ENCODE measurements at places on chromosomes 5 and 9.

- DNase-seq, result no peak
Observed at GRCh38 chr9:79224672-79225433, 346.9 kb upstream of the TLE4 start.

GRCh38 chr5:56814963-56815657, at the start of gene MAP3K1:
Gene MAP3K1 (plus strand): TSS chr5:56815549. CDS start chr5:56815574, 25 bp downstream.
- peak; percentile 80 for DNase-seq

DNA sequence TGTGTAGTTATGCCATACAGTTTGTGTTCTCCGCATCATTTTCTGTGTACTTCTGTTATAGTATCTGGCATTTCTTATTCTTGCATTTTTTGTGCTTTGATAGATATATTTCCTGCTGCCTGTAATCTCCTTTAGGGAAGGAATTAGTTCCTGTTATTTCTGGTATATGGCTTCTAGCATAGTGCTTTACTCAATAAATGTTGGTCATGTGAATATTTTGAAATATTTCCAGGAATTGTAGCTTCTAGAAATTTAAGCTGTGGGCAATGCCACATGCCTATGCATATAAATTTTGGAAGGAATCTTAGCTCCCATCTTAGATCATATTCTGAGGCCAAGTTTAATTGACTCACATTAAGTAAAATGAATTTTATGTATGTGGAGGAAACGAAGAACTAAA, 11.5 kb upstream of the PRRC1 start:
- DNase-seq, result no peak

- DNase-seq, result no peak
Observed at GRCh38 chr5:129412721-129413120, 47.4 kb upstream of the ADAMTS19 start.

DNA sequence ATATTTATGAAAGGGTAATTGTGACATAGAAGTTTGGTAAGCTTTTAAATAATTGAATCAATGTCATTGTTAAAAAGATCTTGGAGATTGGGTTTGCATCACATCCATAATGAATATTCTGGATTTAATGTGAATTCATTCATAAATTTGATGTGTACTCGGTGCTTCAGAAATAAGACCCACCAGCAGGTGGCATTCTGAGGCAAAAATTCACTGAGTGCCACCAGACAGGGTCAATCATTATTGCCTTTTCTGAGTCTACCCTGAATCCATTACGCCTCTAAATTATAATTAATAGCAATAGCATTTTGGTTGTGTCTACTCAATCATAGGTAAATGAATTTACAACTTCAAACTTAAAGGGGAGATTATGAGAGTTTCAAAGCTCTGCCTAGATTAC, 1.0 kb downstream of the TRPC7 start:
- no peak for DNase-seq

- no peak for DNase-seq
Observed at GRCh38 chr9:21267485-21268346, 27.9 kb upstream of the IFNA14 start.

- DNase-seq, result no peak
Observed at GRCh38 chr5:167850911-167851310, 440.5 kb upstream of the WWC1 start.

GRCh38 chr9:87337335-87338087, 160.2 kb upstream of the DAPK1 start:
- DNase-seq, result peak; percentile 97

- DNase-seq, result no peak
Observed at GRCh38 chr5:40502736-40503135, 177.0 kb upstream of the PTGER4 start.

- DNase-seq, result peak; percentile 82
Observed at GRCh38 chr5:180313677-180314505, 22.0 kb upstream of the MAPK9 start.

DNA sequence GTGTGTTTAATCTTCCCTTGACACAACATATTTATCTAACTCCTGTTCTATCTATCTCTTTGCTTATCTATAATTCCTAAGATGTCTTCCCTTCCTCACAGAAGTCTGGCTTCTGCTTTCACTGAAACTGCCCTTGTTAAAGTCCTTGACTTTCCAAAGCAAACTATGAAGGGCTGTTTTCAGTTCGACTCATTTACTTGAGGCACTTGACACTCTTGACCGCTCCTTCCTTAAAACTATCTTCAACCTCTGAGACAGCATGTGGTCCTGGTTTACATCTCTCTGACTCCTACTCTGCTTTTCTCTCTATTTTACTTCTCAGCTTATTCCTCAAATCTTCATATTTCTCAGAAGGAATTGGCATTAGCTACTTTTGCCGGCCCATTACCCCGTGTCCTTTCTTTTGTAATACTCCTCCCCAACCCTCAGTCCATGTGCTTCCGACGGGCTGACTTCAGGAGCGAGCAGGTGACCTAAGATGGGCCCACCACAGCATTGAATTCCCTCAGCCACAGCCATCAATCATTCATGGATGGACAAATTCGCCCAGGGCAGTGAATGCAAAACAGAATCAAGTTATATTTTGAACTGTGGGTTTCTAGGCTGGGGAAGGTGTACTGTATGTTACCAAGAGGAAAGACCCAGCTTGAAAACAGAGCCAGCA, 1089.2 kb downstream of the PTPRD start:
- DNase-seq, result no peak

DNA sequence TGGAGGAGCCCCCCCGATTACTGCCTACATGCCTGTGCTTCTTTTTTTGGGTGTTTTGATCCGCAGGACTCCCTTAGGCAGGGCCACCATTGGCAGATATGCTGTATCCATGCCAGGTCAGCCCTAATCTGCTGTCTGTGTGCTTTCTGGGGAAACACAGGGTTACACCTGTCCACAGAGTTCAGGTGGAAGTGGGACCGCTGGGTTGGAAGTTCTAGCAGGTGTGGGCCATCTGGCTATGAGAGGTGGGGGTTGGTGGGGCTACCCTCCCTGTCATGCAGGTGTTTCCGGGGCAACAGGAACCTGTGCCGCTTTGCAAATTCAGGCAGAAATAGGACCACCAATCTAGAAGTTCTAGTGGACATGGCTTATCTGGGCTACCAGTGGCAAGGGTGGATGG, 17.0 kb downstream of the IFNE start:
- no peak for DNase-seq

- DNase-seq, result no peak
Observed at GRCh38 chr9:68545033-68545705, 4.5 kb upstream of the TMEM252 start.

DNA sequence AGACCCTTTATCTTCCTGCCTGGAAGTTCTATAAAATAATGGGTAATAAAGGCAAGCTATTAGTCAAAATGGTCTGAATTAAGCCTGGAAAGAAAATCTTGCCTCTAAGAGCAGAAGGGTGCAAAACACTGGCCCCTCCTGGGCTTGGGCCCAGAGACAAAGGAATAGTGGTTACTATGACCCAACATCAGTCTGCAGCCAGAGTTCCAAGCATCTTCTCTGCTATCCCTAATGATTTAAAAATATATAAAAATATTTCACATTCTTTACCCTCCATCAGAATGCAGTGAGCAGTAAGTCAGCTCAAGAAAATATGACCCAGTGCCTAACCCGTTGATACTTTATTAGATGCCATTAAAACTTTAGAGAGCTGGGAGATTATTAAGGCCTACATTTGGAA, 14.7 kb downstream of the TNFAIP8 start:
- DNase-seq, result no peak

- no peak for DNase-seq
Observed at GRCh38 chr9:86408121-86408520, 53.9 kb upstream of the TUT7 start.

- no peak for DNase-seq
Observed at GRCh38 chr9:27528076-27528885, 1.3 kb downstream of the MOB3B start.

DNA sequence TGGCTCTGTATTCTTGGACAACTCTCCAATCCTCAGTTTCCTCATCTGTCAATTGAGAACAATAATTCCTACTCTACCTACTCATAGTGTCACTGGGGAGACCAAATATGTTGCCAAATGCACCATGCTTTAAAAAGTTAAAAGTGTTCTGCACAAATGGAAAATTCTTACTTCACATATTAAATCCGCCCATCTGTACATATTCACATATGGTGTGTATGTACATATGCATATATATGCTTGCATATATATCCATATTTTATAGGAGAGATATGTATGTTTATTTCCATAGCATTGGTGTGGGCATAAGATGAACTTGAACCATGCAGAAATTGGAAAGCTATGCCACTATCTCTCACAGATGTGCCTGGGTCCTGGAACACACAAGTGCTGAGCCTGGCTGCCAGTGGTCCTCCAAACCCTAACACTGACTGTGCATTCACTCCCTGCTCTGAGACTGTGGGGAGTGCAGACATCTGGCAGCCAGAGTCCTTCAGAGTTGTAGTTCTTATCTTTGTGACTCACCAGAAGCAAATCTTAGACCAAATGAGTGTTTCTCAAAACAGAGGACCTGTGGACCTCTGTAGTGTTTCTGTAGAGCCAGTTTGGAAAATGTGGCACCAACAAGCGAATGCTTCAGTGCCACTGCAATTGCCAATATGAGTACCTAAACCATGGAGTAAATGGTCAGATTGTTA, 168.7 kb downstream of the GRIA1 start:
- no peak for DNase-seq

DNA sequence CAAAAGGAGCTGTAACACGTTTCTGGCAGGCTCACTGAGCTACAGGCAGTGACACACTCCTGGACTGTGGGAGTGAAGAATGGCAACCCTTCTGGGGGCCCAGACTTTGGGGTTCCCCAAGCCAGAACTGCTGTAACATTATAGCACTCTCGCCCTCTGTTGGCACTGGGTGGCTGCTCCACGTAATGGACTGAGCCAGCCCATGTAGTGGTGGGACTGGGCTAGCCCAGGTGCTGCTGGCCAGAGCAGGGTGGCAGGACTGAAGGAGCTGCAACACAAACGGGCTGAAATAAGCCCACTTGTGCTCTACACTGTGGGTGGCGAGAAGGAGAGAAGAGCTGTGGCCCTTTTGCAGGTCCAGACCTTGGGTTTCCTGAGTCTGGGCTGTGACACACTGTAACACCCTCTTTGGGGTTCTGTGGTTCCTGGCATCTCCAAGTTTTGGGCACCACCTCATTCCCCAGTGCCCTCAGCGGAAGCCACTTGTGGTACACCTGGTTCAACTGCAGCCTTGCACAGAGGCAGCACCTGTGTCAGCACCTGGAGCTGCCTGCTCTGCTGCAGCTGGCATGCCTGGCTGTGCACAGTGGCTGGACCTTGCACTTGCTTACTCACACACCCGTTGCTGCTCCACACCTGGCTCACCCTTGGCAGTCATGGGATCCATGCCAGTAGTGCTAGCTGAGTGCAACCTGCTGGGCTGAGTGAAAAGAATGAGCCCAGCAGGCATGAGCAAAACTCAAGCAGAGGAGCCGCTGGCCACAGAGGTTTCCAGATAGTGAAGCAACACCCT, 95.0 kb upstream of the PRR16 start:
- DNase-seq, result peak; percentile 50

- DNase-seq, result no peak
Observed at GRCh38 chr9:90943341-90943740, 141.7 kb downstream of the SYK start.

GRCh38 chr5:83547161-83547560, 75.6 kb downstream of the VCAN start:
- no peak for DNase-seq

- DNase-seq, result no peak
Observed at GRCh38 chr9:121021301-121021700, 28.8 kb downstream of the C5 start.

DNA sequence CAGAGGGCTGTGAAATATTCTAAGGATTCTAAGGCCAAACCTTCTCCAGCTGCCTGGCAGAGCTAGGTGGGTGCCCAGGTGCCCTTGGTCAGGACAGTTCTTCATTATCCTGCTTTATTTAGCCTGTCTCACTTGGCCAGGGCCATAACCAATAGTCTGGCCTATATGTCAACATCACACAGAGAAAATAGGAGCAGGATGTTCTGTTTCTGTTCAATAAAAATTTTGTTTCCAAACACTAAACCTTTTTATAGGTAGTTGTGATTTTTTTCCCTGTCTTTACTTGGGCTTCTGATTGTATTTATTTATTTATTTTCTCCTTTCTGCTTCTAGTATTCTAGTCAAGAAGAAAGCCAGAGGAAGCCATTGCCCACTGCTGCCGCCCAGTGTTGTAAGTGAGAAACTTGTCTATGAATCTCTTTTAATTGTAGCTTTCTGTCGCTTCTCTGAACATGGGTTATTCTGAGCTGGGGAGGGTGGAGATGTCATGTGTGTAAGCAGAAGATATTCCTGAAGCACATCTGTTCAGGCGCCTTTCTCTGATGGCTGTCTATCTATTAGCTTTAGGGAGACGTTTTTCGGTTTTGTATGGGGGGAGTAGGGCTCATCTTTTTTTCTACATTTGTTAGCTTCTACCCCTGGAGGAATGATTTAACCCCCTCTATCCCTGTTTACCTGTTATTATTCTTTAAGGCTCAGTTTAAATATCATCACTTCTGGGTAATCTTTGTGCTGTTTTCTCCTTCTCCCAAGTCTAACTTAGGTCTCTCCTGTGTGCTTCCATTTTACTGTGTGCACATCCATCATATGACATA, 97.1 kb downstream of the UNC13B start:
- peak; percentile 12 for DNase-seq

Data from Caki2 (cell line).